ENCODE measurements at places on chromosomes 7 and 10.

- DNase-seq = no peak
Measured at GRCh38 chr7:47725031-47725780, 143.3 kb upstream of the TNS3 start.

GRCh38 chr10:62297857-62298256 is 29.2 kb upstream of the RTKN2 start:
- no peak for DNase-seq

GRCh38 chr10:122310311-122311050 is 39.4 kb downstream of the BTBD16 start:
- no peak for DNase-seq

GRCh38 chr7:5773661-5774086 is 7.8 kb downstream of the RNF216 start:
- no peak for DNase-seq

DNA sequence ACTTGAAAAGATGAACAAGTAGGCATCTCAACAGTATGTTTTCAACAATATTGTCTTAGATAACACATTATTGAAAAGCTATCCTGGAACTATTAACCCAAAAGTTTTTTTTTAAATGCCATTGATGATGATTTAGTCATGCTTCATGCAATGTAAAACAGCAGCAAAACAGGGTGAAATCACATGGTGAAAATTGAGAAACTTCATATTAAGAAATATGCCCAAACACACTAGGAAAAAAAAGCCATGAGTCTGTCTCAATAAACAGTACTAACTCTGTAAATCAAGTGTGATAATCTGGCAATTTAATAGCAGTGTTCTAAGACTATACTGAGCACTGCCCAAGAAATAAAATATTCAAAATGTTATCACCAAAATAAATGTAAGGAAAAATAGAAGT is 613.1 kb downstream of the KCNMA1 start:
- no peak for DNase-seq

DNA sequence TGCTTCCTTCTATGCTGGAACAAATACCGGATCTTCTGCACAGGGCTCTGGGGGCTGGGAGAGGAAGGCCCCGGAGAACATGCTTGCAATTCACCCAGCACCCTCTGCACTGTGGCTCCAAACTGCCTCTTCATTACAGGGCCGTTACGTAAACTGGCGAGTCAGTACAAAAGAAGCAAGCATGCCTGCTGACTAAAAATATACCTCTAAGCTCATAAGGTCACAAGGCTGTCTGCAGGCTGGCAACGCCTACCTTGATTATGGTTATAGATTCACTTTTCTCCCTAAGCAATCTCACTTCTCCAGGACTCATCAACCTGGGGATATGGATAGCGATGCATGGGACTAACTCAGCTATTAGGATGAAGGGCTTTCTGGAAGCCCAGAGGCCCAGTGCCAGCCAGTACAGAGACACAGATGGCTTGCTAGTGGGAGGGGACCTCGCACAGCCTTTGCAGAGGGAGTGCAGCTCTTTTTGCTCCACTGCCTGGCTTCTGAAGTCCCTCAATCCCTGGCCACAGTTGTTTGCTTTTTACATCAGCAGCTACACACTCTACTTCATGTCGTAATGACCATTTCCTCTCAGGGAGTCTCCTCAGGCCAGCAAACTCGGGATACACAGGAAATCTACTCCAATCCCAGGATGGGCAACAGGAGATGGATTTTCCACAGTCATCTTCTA is 96.1 kb downstream of the SH3PXD2A start:
- DNase-seq = no peak

DNA sequence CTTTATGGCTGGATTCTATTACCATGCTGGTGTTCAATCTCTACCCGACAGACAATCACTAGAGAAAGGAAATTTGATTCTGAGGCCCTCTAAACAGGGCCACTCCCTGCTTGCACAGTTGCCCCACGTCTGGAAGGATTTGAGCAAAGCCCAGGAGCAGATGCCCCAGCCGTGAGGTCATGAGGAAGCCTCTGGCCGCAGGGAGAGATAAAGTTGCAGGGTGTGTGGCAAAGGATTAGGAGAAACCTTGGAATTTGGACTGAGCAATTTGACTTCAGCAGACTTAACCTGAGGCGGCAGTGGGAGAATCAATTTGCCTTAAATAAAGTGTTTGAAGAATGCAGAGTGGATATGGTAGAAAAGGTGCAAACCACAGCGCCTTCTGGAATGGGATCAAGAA is 40.2 kb upstream of the KLF6 start:
- no peak for DNase-seq

DNA sequence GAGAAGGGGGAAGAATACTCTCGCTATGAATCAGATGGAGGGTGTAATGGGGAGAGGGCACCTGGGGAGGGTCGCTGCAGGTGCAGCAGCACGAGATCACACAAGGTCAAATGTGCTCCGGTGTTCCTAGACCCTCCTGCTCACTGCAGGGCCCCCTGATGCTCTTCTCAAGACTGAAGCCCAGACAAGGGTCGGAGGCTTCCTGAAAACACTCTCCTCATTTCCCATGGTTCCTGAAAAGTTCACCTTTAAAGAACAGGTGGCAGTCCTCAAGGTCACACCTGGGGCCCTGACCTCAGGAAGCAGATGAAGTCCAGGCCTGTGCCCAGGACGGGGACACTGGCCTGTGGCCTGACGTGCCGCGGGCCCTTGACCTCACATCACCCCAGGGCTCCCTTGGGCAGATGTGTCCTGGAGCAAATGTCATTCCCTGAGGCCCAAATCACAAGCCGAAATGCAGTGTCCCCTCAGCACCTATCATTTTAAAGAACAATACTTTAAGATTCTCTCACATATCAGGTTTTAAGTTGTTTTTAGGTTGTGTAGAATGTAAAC is 289.8 kb downstream of the GLRX3 start:
- DNase-seq = no peak

DNA sequence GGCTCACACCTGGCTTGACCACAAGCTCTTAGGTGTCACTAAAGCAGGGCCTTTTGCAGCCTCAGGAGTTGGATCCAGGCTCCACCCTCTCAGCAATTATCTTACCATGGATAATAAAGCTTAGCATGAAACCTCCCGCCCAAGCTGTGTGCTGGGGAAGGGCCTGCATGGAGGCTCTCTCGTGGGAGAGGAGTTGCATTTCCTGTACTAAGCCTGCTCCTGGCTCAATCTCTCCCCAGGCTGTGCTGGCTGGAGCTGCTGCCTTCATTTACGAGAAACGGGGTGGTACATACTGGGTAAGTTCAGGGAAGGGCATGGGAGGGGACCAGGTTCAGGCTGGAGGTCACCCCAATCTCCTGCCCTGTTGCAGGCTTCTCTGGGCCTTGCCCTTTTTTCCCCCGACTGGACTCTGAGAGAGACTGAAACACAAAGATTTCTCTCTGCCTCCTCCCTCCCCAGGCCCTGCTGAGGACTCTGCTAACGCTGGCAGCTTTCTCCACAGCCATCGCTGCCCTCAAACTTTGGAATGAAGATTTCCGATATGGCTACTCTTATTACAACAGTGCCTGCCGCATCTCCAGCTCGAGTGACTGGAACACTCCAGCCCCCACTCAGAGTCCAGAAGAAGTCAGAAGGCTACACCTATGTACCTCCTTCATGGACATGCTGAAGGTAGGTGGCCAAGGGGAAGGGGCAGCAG is 2.7 kb downstream of the TMEM176A start:
- no peak for DNase-seq

DNA sequence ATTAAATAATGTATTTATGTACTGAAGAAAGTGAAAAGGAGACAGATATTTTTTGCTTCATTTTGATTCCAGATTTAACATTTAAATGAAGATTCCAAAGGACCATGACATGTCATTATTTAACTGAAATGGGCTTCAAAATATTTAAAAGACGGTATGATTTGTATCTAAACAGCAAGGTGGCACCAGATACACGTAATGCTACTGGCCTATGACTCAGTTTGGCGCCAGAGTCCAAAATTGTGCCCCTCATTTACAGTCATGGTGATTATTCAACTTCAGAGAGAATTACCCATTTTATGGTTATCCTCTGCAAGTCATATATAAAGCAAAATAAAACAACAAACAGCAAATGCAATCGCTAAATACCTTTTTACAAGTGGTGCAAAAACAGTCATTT is 94.5 kb downstream of the ETV1 start:
- DNase-seq = no peak

- no peak for DNase-seq
Measured at GRCh38 chr7:31432836-31433340, 81.0 kb upstream of the ITPRID1 start.

- no peak for DNase-seq
Measured at GRCh38 chr7:37443627-37444026, 5.0 kb downstream of the ELMO1 start.

DNA sequence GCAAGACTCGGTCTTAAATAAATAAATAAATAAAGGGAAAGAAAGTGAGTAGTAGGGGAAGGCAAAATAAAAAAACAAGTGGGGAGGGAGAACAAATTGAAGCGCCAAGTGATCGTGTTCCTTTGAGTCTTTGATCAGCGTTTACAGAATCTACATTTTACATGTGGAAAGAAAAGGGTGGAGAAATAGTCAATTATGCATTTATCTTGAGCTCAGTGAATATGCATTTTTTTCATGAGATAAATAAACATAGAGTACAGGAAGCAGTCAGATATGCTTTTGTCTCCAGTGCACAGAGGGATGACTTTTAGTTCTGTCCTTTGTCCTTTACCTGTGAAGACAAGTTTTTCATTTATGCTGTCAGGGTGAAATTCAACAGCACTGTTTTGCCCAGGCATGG is 6.1 kb upstream of the GUSB start:
- DNase-seq = no peak

GRCh38 chr10:3924344-3924743 is 139.3 kb upstream of the KLF6 start:
- DNase-seq = no peak

DNA sequence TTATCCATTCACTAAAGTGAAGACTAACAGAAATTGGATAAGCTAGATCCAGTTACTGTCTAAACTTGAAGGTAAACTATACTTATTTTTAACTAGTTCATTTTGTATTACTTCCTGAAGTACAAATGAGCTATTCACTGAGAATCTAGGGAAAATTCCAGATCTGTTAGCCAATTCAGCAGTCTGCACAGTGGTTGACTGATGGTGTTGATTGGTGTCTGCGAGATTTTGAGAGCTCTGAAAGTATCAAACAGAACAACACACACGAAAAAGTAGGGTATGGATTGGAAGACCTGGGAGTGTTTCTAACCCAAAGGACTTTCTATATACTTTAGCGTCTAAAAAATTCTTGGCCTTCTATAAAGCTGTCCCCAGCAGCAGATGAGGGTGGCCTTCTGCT is 33.6 kb upstream of the AGR2 start:
- no peak for DNase-seq

GRCh38 chr7:983616-984071 is 663 bp downstream of the CYP2W1 start:
- no peak for DNase-seq

GRCh38 chr10:128859738-128860386 is 607.2 kb upstream of the MGMT start:
- DNase-seq = no peak

- no peak for DNase-seq
Measured at GRCh38 chr7:97731736-97732564, at the start of gene TAC1. Gene TAC1, plus strand, starts transcription at chr7:97732086. Its CDS starts 527 bp downstream, at chr7:97732613.

- no peak for DNase-seq
Measured at GRCh38 chr7:36925691-36926090, 201.4 kb upstream of the AOAH start.

- no peak for DNase-seq
Measured at GRCh38 chr10:103896225-103896624, 21.8 kb downstream of the STN1 start.

DNA sequence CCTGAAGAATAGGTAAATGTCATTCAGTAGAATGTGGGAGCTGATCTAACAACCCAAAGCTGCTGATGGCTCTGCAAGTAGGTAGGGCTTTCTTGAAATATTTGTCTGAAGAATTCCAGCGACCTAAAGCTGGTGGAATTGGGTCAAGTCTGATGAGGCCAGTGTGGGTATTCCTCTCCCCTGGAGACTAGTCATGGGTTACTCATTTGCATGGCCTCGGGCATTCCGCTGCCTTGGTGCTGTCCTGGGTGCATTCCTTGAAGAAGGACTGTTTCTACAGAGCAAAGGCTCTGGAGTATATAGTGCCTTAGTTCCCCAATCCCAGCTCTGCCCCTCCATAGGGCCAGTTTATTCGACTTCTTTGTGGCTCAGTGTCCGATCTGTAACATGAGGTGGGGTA is 19.2 kb downstream of the PDK4 start:
- DNase-seq = no peak

GRCh38 chr7:148368562-148368961 is 222.0 kb upstream of the C7orf33 start:
- DNase-seq = no peak

GRCh38 chr7:36406156-36406555 is 16.5 kb downstream of the ANLN start:
- DNase-seq = no peak

GRCh38 chr7:45191396-45191795 is 33.8 kb downstream of the RAMP3 start:
- DNase-seq = no peak

DNA sequence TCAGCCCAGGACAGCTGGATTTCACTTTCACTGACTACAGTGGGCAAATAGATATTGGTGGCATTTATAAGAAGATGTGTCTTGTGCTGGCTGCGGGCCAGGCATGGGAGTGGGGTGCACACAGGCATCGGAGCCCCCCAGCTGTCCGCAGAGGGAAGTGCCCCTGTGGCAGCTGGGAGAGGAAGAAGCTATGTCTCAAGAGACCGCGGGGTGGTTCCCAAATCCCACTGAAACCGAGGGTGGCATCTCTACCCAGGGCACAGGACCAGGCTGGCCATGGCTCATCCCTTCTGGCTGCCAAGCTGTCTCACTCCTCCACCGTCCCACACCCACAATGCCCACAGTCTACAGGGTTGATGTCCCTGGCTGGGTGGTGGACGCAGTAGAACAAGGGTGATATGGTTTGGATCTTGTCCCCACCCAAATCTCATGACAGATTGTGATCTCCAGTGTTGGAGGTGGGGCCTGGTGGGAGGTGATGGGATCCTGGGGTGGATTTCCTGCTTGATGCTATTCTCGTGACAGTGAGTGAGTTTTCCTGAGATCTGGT is 94.8 kb downstream of the TCERG1L start:
- DNase-seq = no peak

DNA sequence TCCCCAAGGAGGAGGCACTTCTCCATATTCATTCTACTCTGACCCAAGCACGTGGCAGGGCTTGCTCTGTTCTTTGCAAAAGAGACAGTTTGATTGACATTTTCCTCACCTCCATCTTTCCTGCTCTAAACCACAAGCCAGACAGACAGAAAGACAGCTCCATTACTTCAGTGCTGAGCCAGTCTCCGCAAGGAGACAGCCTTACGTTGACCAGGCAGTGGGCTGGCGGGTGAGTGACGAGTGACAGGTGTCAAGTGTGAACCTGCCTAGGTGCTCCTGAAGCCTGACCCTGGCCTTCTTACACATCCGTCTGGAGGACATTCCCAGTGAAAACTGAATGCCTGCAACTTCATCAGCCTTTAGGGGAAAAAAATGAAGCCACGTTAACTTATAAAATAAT is 314.6 kb downstream of the TNS3 start:
- no peak for DNase-seq
